ENCODE measurements at places on chromosomes 6 and 20.

DNA sequence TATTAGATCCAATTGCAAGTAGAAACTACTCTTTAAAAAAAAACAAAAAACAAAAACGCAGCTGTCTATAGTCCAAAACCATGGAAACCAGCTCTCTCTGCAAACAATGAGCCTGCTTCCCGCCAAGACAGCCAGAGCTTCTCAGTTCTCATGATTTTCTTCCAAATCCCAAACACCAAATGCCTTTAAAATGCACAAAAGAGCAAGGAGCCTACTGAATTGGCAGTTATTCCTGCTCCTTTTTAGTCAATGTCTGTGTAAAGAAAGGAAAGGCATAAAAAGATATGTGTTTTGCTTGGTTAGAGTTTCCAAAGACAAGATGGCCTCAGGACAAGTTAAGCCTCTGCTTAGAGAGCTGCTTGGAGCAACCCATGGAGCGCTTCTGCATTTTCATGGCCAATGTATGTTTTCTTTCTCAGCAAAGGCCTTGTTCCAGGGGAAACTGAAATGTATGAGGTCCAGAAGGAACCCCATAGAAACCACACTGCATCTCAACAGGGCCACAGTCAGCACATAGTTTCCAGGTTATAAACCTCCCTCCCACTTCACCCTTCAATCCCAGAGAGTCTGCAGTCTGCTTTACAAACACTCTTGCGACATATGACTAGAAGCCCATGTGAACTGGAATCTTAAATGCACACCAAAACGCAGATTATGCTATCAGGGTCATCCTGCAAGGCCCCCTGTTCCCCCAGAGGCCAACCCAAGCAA is 209.3 kb upstream of the TAB2 start:
- no peak for DNase-seq

DNA sequence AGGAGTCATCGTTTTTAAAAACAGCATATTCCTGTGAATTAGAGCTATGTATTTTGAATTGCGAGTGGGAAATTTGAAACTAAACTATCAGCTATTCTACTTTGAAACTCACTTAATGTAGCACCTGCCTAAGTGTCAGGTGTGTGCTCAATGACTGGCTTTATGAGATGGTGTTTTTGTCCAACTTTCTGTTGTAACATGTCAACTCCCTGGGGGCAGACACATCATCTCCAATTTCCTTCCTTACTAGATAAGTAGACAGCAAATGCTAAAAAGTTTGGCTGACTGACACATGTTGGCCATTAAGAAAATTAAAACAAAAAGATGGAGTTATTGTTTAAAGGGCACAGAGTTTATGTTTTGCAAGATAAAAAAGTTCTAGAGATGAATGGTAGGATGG is 226.9 kb downstream of the TFAP2B start:
- DNase-seq, result no peak

GRCh38 chr20:58833921-58834320 is 16.8 kb downstream of the GNAS-AS1 start:
- no peak for DNase-seq

GRCh38 chr20:52649727-52650126 is 322.4 kb upstream of the TSHZ2 start:
- DNase-seq, result no peak

DNA sequence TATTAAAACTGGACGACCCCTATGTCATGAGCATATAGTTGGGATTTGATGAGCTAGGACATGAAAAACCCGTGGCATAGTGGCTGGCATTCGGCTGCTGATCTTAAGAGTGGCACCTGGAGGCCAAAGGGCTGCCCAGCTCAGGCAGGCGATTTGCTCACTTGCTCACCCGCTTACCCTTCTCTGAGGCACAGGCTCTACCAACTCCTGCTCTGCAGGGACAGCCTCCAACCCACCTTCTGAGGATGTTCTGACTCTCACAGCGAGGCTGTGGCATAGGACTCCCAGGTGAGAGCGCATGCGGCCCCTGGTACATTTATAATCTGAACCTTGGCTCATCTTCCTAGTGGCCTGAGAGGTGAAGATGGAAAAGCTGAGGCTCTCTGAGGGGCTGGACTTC is 995 bp downstream of the RSPO4 start:
- DNase-seq, result no peak

DNA sequence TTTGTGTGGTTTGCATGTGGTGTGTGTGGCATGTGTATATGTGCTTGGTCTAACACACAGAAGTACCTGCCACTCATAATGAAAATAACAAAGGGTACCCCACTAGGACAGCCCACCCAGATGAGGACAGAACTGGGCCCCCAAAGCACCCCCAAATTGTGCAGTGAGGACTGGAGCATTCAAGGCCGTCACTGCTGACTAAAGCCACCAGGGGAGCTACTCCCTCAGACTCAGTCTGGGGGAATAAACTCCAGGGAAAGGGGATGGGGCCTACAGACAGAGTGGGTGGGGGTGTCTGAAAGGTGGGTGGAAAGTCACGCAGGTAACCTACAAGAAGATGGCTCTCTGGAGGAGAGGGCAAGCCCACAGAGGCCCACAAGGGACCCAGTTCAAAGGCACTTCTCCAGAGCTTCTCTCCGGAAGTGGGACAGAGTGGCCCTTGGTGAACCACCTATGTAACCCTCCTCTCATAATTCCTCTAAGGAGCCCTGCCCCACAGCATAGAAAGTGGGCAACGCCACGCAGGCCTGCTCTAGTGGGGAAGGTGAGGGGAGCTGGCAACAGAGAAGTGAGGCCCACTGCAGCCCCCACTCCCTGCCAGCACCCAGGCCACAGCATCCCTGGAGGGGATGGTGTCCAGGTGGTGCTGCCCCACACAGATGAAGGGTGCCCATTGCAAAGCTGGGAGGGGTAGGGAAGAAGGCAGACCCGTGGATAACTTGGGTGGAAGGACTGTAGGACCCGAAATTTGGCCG is 122.8 kb upstream of the MAFB start:
- no peak for DNase-seq

DNA sequence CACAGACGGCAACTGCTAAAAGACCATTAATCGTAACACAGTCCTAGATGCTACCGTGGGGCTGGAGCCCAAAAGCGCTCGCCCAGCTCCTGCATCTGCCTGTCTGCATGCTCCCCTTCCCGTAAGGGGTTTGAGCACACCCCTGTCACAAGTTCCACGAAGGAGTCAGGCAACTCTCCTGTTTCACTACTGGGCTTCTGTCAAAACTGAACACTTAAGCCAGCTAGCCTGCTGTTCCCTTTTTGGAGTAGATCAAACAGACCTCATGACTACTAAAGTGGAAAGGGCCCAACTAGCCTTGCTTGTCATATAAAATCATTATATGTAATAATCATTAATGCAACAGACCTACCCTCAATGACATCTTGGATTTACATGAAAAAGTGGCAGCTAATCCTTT is 61.3 kb downstream of the TRMT11 start:
- DNase-seq, result no peak

GRCh38 chr20:48198929-48199451 is 413.7 kb upstream of the SULF2 start:
- DNase-seq, result no peak

DNA sequence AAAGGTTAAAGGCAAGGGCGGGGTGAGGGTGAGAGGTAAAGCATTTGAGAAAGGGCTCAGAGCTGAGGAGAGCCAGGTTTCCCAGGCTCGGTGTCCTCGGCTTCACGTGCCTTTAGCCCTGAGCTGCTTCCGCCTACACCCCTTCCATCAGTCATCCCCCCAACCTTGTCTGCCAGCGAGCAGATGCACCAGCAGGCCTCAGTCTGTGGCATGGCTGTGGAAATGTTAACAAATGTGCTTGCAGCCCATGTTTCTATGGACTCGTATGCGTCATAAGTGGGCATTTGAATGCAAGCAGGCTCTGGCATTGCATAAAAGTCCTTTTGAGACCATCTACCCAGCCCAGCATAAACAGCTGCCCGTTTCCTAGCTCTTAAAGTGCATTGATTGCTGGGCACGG is 88.8 kb downstream of the SYNJ2 start:
- DNase-seq, result no peak

- no peak for DNase-seq
Observed at GRCh38 chr20:57038608-57039440, 227.6 kb downstream of the BMP7 start.

- DNase-seq, result no peak
Observed at GRCh38 chr20:21981597-21982344, 276.3 kb downstream of the PAX1 start.

DNA sequence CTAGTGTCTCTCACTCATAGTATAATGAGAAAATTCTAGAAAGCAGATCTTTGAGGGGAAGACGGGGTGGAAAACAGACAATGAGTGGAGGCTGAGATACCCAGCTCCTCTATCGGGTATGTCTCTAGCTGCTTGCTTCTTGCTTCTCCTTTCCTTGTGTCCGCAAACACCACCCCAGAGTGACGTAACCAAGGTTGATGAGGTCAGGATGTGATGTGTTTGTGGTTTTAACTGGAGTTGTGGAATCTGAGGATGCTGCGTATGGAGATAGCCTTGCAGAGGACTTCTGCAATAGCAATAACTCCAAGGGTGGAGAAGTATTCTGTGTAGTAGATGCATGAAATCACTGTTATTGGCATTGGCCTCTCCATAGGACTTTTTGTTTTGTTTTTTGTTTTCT is 132.7 kb upstream of the IFNGR1 start:
- DNase-seq, result no peak

- DNase-seq, result no peak
Observed at GRCh38 chr20:33672426-33673113, 1.7 kb downstream of the NECAB3 start.

- no peak for DNase-seq
Observed at GRCh38 chr6:99940582-99940981, 53.4 kb downstream of the MCHR2 start.

DNA sequence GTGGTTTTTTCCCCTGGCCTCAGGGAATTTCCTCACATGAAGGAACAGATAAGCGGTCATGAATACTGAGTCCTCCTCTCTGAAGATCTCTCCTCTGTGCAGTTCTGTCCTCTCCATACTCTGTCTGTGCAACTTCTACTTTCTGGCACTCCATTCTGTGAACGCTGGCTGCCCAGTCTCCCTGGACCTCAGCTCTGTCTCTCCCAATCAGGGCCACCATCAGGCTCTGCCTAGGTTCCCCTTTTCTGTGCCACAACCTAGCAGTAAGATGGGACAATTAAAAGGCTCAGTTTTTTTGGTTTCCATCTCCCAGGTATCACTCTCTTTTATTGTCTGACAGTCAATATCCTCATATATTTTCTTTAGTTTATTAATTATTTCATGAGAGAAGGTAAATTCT is 4.8 kb upstream of the ADGB start:
- DNase-seq, result no peak

GRCh38 chr20:11676630-11677287 is 240.9 kb upstream of the BTBD3 start:
- DNase-seq, result peak; percentile 75

GRCh38 chr20:17928633-17929311 is 39.8 kb downstream of the SNX5 start:
- DNase-seq, result no peak

DNA sequence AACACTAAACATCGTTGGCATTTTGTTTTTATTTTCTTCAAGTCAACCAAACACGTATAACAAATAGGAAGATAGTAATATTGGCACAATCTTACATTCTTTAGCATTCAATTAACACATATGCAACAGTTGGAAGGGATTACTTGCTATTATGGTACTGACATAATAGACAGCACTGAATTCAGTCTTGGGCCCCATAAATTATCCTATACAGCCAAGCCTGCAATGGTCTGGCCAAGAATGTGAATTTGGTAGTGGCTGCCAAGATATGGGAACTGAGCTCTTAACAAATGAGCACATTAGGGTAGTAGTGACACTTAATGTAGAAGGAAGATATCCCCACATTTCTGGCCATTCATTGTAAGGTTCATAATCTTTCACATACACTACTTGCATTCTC is 44.8 kb upstream of the ARHGAP18 start:
- no peak for DNase-seq

- no peak for DNase-seq
Observed at GRCh38 chr20:63942250-63942951, 13.8 kb downstream of the UCKL1 start.

GRCh38 chr6:38020593-38020992 is 201.1 kb downstream of the ZFAND3 start:
- no peak for DNase-seq

DNA sequence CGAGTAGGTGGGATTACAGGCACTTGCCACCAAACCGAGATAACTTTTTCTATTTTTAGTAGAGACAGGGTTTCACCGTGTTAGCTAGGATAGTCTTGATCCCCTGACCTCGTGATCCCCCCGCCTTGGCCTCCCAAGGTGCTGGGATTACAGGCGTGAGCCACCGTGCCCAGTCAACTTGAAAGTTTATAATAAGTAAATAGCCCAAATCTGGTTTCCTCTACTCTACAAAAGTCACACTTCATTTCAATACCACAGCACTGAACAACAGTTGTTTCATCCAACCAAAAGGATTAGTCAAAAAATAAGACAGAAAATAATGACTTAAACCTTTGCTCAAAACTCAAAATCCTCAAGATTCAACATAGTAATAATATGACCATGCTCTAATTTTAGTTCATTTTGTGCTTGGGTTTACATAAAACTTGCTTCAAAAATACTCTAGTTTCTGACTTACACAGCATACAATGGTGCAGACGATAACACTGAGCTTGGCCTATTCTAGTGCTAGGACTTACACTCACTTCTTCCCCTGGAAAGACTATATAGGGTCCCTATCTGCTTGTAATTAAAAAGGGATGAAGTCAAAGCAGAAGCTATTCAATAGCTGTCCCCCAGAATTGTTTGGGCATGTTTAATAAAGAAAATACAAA is 56.7 kb downstream of the NT5E start:
- no peak for DNase-seq
